A549 (cell line): ENCODE measurements at places on chromosomes 1 and 21.

DNA sequence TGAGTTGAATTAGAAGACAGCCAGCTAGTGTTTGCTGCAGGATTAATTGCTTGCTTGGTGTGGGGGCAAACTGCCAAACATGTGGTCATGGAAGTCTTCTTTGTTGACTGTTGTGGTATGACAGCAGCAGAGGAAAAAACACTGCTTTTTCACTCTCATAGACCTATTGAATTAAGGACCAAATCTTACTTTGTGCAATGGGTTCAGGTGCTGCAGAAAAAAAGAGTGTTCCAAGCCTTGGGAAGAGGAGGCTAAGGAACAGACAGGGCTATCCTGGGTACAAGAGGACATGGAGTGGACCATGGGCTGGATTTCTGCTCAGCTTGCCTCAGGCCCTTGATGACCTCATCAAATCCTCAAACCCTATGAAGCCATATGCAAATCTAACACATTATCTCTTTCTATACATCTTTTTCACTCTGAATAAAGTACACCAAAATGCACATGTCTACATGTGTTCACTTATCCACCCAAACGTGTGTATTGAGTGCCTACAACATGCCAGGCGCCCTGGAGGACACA is 61.5 kb downstream of the SIPA1L2 start:
- DNase-seq, result no peak

- DNase-seq, result no peak
Measured at GRCh38 chr1:154987326-154987725, 4.2 kb downstream of the FLAD1 start.

GRCh38 chr1:54487571-54488050 is 60.4 kb upstream of the ACOT11 start:
- DNase-seq, result no peak

GRCh38 chr1:58786184-58786926 is 2.5 kb upstream of the JUN start:
- no peak for DNase-seq

GRCh38 chr21:31530897-31531705 is 128.4 kb upstream of the SOD1 start:
- no peak for DNase-seq
